ENCODE measurements at places on chromosomes 7 and 10.
A peak's percentile ranks its signal among the peaks of the same experiment; 100 is the strongest.

DNA sequence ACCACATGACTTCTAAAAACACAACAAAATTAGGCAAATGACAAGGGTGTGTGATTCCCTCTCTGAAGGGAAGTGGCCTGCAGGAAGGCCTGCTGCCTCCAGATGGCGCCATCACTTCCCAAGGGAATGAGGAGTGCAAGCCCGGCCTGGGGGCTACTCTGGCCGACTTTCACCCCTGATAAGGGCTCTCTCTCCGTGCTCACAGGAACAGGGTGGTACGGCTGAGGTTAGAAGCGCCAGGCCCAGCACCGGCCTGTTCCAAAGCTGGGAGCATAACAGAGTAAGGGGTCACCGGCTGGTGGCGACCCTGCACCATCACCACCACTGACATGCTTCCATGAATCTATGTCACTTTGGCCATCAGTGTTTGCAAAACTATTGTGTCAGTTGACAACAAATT is 13.1 kb downstream of the RBP3 start:
- peak; percentile 19 for DNase-seq

GRCh38 chr10:44607116-44607515 is 222.2 kb upstream of the CXCL12 start:
- DNase-seq, result no peak

DNA sequence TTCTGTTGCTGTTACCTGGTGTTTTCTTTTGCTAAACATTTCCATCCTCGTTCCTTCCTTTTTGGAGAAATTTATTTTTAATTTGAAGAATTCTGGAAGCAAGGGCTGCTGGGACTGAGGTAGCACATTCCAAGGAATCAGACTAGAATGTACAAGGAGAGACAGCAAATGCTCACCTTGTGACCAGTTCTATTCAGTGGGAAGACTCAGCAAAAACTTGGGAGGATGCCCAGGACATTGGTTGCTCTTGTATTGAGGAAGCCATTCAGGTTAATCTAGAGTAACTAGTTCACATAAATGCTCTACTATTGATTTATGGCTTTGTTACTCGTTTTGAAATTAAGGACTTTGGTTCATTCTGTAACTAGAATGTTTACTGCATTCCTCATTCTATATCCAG is 11.3 kb downstream of the PLCE1 start:
- DNase-seq, result no peak

DNA sequence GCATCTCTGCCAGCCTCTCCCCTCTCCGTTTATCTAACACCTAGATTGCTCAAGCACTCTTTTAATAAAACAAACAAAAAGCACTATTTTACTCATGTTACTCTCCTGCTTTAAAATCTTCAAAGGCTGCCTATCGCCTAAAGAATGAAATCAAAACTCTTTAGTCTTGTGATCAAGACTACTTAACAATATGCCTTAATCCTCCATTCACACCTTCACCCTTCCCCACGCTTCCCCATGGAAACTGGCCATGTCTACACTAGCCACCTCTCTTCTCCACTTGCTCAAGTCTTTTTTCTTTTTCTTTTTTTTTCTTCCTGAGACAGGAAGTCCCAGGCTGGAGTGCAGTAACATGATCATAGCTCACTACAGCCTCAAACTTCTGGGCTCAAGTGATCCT is 47.8 kb upstream of the TMEM213 start:
- no peak for DNase-seq

- no peak for DNase-seq
Observed at GRCh38 chr7:6234384-6234783, 38.0 kb downstream of the CYTH3 start.

GRCh38 chr7:111014079-111014478 is 76.8 kb upstream of the LRRN3 start:
- no peak for DNase-seq

GRCh38 chr10:97518301-97519043 is 19.7 kb downstream of the UBTD1 start:
- no peak for DNase-seq

DNA sequence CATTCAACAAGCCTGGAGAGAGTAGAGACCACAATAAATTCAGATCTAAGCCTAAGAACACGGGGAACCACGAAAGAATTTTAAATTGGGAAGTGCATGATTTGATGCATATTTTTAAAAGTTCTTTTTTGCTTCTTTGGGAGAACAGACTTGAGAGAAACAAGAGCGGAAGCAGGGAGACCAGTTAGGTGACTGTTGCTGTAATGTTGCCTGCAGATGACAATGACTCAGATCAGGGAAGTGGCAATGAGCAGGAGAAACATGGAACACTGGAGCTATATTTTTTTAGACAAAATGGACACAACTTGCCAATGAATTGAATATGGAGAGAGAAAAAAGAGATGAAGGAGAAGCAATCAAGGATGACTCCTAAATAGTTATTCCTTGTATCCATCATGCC is 125.1 kb downstream of the RAPGEF5 start:
- DNase-seq, result no peak

DNA sequence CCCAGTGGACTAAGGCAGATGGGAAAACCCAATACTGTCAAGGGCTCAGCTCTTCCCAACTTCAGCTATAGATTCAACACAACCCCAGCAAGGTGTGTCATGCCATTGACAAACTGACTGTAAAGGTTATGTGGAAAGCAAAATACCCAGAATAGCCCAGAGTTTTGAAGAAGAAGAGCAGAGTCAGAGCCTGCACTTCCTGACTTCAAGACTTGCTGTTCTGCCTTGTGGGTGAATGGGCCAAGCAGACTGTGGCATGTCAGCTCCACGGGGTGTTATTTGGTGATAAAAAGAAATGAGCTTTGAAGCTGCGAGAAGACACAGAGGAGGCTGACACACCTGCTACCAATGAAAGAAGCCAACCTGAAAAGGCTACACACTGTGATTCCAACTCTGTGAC is 89.7 kb downstream of the NKX6-2 start:
- no peak for DNase-seq

DNA sequence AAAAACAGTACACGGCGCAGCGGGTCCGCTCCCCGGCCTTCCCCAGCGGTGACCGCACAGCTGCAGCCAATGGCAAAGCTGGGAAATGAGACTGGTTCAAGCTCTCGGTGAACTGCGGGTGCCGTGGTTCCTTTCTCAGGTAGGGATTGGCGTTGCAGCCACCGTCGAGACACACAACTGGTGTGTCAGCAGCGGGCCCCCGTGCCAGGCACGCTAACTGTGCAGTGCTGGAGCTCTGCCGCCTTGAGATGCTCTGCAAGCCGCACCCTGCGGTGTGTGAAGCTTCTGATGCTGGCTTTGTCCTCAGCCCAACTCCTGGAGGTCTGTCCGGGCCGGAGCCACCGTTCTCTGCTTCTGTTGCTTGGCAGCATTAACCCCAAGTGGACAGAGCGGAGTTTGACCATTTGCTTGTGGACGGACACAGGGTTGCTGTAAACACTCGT is 20.6 kb upstream of the NKX6-2 start:
- no peak for DNase-seq

DNA sequence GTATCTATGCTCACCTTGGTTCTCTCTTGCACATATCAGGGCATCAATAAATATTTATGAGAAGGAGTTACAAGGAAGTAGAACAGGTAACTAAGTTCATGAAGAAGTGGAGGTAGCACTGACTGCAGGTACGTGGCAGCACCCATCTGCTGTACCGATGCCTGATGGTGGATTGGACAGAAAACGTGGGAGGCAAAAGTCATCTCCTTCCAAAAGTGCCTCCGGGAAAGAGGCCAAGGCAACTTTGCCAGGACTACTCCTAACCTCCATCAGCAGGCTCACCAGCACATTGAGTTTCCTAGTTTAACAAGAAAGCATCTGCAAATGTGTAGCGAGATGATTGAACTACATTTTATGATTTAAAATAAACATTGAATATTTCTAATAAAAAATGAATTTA is 248.8 kb downstream of the ANKRD7 start:
- DNase-seq, result no peak

GRCh38 chr7:63067897-63068585 is 930.6 kb upstream of the ZNF722 start:
- no peak for DNase-seq
